NCI-H1436 (cell line): ENCODE measurements at places on chromosomes 13 and 19.

DNA sequence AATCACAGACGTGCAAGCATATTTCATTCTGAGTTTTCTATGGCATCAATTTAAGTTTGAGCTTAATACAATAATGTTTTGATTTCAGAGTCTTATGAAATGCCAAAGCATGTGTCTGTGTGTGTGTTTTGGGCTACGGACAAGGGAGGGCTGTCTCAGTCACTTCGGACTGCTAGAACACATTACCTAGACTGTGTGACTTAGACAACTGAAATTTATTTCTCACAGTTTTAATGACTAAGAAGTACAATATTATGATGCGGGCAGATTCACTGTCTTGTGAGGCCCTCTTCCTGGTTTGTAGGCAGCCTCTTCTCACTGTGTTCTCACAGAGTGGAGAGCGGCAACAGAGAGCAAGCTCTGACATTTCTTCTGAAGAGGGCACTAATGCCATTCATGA lies 1202.0 kb downstream of the EFNB2 start:
- no peak for DNase-seq

DNA sequence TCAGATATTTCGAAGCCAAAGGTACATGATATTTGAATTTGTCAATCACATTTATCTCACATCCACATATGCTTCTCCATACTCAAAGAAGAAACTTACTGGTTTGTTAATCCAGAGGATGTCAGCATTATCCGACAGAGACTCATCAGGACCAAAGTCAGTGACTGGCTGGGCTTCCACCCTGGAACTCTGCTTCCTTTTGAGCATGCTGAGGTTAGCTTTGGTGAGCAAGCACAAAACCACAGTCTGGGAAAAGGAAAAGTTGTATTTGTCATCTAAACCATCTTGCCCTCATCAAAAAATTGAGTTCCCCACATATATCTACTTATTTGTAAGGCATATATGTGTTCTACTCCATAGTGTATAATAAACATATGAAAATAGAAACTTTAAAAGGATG lies 17.4 kb downstream of the NALCN start:
- no peak for DNase-seq

DNA sequence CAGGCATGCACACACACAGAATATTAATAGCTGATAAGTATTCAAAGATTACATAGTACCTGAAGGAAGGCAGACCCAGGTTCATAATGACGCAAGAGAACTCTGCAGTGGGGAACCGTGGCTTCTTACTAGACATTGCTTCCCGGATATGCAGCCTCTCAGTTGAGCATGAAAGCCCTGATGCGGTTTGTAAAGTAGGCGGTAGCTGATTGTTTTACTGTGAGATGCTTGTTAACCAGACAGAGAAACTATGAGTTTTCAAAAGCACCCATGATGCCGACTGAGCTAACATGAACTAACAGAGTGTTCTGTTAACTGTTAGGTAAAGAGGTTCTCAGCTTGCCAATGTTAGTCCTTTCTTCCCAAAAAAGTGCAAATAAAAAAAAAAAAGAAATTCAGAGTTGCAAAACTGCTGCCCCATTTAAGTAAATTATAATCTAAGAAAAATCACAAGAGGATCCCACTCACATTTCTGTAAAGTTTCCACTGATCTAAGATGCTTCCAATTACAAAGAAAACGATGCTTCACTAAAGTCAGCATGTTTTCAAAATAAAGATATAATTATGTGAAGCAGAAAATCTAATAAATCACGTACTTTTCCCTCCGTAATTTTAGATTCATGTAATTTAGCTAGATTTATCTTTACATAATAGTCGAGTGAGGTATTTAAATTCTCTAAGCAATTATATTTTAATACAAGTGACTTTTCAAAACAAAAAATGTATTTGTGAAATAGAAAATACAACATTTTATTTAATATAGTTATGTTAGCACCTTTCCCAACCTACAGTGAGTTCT lies 2.2 kb downstream of the FLT1 start:
- no peak for DNase-seq

- no peak for DNase-seq
These were observed 17.4 kb upstream of the ATXN8OS start for GRCh38 chr13:70090036-70090723.

DNA sequence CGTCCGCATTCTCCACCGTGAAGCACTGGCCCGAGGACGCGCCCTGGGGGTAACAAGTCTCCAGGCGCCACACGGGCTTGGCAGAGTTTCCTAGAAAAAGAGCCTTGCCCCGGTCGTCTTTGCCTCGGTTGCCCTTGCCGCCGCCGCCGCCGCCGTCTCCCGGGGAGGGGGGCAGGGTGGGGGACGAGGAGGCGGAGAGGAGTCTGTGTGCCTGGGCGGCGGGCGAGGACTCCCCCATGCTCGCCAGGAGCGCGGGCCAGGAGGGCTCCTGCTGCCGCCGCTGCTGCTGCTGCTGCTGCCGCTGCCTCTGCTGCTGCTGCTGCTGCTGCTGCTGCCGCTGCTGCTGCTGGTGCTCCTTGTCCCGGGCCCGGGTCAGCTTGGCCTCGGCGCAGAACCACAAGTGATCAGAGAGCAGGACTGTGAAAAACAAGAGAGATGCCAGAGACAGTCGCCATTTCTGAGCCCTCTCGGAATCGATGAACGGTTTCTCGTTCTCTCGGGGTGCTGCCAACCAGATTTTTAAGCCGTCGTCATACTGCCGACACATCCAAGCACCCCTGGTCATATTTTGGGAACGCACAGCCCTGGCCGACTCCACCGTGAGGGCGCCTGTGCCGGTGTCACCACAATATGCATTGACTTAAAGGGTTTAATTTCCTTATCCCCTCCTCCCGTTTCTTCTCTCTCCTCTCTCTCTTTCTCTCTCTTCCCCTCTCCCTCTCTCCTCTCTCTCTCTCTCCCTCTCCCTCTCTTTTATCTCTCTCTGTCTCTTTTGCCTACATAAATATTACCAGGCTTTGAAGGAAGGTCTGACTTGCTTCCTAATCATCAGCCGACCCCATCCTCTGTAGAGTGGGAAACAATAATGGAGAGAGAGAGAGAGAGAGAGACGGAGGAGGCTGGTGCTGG lies 349.1 kb downstream of the LIG4 start:
- DNase-seq: no peak

GRCh38 chr13:54980651-54981050 lies 1952.0 kb downstream of the OLFM4 start:
- no peak for DNase-seq

- DNase-seq: peak; percentile 8
These were observed 1.2 kb downstream of the LONP1 start for GRCh38 chr19:5718579-5719273.

DNA sequence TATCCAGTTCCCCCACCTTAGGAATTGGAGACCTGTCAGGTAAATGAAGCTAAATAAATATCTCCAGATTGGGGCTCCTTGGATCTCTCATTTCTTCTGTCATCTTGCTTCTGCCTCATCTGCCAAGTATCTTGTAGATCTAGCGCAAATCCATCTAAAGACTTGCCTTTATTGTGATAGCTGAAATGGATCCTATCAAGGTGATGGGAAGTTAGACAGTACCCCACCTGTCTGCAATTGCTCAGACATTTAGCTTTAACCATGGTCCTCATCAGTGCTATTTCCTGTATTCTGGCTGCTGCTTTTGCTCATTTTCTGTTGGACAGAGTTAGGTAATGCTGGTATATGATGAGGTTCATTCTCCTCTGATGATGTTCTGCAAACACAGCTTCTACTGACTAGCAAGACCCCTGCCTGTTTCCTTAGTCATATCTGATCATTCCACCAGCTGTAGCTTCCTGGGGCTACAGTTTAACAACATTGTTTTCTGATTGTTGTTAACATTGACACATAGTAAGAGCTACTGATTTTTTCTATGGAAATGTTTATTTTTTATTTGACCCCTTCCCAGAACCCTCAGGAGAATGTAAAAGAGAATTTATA lies 340.0 kb downstream of the DCT start:
- DNase-seq: no peak

- no peak for DNase-seq
These were observed 24.7 kb upstream of the SPATA13 start for GRCh38 chr13:24135674-24136300.

- no peak for DNase-seq
These were observed 110.6 kb downstream of the DNAJC3 start for GRCh38 chr13:95787356-95788099.

- DNase-seq: no peak
These were observed 44.5 kb upstream of the PARP4 start for GRCh38 chr13:24557081-24557480.

- DNase-seq: peak; percentile 83
These were observed 1.2 kb downstream of the ZC3H4 start for GRCh38 chr19:47112166-47112996.

GRCh38 chr19:7701654-7702457 lies at the start of gene FCER2:
Gene FCER2 (minus strand): TSS chr19:7702131. CDS start chr19:7699760, 2,371 bp downstream.
- DNase-seq: no peak

DNA sequence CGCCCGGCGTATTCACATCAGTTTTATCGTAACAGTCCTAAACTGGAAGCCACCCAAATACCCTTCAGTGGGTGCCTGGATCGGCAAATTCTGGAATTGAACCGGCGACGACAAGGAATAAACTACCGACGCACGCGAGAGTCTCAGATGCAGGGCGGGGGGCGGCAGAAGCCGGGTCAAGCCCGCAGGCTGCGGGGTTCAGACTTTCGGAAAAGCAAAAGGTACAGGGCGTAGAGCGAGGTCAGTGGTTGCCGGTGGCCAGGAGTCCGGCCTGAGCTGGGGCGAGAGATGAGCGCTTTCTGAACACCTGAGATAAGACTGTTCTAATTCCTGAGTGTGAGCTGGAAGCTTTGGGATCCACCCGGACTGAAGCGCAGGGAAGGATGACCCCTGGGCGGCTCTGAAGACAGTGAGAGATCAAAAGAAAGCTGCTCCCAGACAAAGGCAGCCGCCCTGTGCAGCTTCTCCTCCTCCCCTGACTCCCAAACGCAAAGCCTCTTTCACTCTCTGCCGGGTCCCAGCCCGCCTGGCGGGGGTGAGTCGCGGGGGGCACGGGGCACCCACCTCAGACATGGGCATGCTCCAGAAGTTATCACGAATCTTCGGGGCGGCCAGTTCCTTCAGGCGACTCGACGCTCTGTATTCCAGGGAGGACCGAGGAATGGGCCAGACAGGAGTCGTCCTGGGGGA lies 26.2 kb upstream of the MIER2 start:
- DNase-seq: no peak

GRCh38 chr13:112603641-112604225 lies 15.8 kb upstream of the TUBGCP3 start:
- no peak for DNase-seq

DNA sequence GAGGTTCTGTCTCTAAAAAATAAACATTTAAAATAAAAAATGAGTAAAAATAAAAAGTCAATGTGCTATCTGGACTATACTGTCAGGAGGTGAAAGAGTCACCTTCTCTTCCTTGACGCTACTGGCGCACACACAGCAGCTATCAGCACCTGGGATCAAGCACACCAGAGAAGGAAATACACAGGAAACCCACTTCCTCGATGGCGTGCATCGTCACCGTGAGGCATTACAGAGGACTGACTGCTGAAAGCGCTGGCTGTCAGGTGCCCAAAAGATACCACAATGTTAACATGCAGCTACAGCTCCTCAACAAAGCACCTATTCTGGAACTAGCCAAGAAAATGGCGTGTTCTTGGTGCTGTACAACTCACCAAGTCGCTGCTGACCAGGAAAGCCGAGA lies 6.1 kb downstream of the SLC35E1 start:
- no peak for DNase-seq

DNA sequence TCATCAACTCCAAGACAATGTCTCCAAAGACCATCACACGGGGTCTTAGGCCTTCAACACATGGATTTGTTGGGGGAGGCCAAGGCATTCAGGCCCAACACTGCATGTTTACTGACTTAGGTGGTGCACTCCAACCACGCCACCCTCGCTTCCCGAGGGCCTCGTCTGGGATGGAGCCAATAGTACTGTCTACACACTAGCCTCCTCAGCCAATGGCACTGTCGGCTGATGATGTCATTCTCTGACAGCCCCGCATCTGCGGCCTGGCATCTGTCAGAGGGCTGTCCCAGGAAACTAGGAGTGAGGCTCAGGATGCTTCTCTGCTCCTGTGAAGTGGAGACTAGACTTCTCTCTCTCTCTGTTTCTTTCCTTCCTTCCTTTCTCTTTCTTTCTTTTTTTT lies 96.6 kb downstream of the TEX26 start:
- no peak for DNase-seq

- no peak for DNase-seq
These were observed 5.9 kb downstream of the CD37 start for GRCh38 chr19:49340865-49341718.

GRCh38 chr13:42924344-42924743 lies 67.7 kb downstream of the EPSTI1 start:
- no peak for DNase-seq

DNA sequence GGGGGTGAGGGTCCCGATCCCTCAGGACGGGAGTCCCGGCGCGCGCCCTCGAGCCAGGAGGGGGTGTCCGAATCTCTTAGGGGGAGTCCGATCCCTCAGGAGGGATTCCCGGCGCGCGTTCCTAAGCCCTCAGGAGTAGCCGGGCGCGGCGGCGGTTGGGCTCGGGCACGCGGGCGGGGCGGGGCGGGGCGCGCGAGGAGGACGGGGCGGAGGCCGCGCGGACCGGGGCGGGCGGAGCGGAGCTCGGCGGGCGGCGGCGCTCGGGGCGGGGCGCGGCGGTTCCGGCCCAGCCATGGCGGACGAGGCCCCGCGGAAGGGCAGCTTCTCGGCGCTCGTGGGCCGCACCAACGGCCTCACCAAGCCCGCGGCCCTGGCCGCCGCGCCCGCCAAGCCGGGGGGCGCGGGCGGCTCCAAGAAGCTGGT lies at the start of gene CUL4A:
Gene CUL4A (plus strand): TSS at position 278 of the 423 bp plus-strand sequence. CDS start 15 bp downstream, at position 293.
- peak; percentile 58 for DNase-seq

DNA sequence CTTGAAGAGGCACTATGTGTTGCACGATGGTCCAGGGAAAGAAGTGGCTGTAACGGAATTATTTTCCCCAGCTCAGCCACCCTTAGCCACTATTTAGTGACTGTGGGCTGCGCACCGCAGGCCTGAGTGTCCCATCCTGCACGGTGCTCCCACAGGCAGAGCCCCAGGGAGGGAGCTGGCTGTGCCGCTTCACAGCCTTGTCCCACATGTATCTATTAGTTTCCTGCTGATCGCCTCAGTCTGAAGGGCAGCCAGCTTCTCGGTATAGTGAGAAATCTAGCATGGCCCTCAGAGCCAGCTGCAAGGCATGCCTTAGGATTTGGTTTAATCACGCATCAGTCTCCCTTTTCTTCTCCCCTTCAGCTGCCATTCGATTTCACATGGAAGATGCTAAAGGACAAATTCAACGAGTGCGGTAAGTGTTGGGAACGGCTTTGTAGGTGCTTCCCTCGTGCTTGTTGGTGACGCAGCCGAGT lies 15.7 kb downstream of the PRAM1 start:
- DNase-seq: no peak

- no peak for DNase-seq
These were observed 126.0 kb upstream of the VSTM2B start for GRCh38 chr19:29399804-29400203.

DNA sequence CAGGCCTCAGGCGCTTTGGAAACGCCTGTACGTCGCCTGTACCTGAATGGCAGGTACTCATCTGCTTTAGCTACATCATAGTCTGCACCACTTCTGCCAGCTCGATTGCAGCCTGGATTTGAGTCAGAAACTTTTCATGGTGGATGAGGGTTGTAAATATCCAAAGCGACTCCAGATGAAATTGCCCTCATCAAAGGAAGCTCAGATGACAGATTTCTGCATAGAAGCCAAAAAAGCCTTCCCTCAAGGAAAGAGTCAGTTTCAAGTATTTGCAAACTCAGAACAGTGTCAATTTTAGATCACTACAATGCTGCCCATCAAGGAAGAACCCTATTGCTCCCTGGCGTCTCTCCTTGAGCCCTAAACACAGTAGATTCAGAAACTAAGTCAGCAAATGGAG lies 38.8 kb upstream of the IGFL4 start:
- no peak for DNase-seq

- DNase-seq: no peak
These were observed 12.7 kb downstream of the PRAM1 start for GRCh38 chr19:8489561-8490394.
